ENCODE measurements at places on chromosomes 6 and 20. TPM values are rescaled to one million over a fixed set of nuclear protein-coding genes. Genes with fewer than 3 reads are reported as not detected.

- DNase-seq, result no peak
Observed at GRCh38 chr6:66057034-66057433, 350.0 kb upstream of the EYS start.

GRCh38 chr6:10441004-10441654 is 26.3 kb upstream of the TFAP2A start:
- DNase-seq, result peak; percentile 88

GRCh38 chr6:35706468-35706867 is 17.8 kb upstream of the FKBP5 start:
- DNase-seq, result no peak

- DNase-seq, result no peak
Observed at GRCh38 chr6:33412140-33413009, 1.6 kb downstream of the PHF1 start.

GRCh38 chr6:41448256-41448655 is 97.9 kb upstream of the FOXP4 start:
- no peak for DNase-seq

DNA sequence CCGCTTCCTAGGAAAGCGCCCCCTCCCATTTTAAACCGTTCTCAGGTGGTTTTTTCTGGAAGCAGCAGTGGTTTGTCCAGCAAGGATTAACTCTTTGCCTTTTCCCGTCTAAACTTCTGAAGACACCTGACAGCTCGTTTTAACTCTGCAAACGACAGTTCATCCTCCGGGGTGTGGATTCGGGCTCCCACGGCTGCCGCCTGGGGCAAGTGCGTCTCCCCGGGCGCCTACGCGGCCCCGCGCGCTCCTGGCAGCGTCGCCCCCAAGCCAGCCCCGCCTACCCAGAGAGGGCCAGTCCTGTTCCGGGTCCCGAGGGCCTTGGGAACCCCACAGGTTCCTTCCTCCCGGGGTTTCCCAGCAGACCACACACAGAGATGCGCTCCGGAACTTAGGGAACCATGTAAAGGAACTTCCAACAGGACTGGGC is 54.4 kb downstream of the PRR18 start:
- DNase-seq, result no peak

The TSPO2 gene
- not detected for total RNA-seq

The MCHR2 gene
- not detected for total RNA-seq

The SLC26A8 gene
- not detected for total RNA-seq

The PDE7B gene
- 22.1 TPM for total RNA-seq

The SYNE1 gene
- 125 TPM for total RNA-seq
